Pulmonary artery endothelial cell (primary cell): ENCODE measurements at places on chromosomes 3 and 15. TPM values are rescaled to one million over a fixed set of nuclear protein-coding genes. Genes with fewer than 3 reads are reported as not detected.

The PCSK6 gene
- 0.04 and 0.26 TPM in 2 replicates for total RNA-seq

The C15orf62 gene
- total RNA-seq, result 0.53 and 0.63 TPM in 2 replicates

The PLA2G4B gene
- total RNA-seq, result 0.26 and 0.85 TPM in 2 replicates

DNA sequence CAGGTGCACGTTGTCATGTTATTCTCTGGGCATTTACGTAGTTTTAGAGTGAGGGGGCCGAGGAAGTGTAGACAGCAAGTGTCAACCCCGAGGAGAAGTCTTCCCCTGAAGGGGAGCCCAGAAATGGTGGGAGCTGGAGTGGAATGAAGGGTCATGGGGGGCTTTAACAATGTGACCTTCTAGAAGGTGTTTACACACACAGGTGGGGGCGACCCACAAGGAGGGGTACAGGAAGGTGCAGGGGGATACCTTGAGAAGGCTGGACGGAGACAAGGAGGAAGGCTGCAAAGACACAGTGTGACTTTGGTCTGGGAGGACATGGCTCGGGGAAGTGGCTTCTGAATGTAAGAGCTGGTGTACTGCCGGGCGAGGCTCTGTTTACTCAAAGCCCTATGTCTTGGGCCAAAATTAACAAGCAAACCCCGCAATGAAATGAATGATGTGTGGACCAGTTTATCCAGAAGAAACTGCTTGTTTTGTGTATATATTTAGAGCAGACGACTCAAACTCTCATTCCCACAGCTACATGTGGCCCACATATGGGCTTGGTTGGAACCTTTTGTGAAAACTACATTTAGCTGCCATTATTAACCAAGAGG, 18.7 kb downstream of the TRPM1 start:
- no peak for DNase-seq

DNA sequence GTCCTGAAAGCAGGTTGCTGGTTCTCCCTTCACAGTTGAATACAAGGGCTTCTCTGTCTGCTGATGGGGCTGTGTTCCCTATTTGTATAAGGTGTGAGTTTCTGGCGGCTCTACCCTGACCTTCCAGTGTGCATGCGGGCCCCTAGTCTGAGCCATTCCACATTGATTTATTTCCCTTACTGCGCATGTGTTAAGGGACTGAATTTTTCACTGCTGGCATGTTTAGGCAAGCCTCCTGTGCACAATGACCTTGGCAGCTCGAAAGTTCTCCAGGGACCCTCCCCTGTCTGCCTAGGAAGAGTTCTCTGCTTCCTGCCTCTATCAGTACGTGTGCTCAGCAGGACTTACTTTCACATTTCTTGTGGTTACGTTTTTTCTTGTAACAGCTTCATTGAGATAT, 11.4 kb downstream of the TRAK1 start:
- DNase-seq, result no peak

The ACKR2 gene
- total RNA-seq, result not detected in 2 replicates

The RHOV gene
- total RNA-seq, result 0.07 TPM in 1 of 2 replicates, not detected in the other

DNA sequence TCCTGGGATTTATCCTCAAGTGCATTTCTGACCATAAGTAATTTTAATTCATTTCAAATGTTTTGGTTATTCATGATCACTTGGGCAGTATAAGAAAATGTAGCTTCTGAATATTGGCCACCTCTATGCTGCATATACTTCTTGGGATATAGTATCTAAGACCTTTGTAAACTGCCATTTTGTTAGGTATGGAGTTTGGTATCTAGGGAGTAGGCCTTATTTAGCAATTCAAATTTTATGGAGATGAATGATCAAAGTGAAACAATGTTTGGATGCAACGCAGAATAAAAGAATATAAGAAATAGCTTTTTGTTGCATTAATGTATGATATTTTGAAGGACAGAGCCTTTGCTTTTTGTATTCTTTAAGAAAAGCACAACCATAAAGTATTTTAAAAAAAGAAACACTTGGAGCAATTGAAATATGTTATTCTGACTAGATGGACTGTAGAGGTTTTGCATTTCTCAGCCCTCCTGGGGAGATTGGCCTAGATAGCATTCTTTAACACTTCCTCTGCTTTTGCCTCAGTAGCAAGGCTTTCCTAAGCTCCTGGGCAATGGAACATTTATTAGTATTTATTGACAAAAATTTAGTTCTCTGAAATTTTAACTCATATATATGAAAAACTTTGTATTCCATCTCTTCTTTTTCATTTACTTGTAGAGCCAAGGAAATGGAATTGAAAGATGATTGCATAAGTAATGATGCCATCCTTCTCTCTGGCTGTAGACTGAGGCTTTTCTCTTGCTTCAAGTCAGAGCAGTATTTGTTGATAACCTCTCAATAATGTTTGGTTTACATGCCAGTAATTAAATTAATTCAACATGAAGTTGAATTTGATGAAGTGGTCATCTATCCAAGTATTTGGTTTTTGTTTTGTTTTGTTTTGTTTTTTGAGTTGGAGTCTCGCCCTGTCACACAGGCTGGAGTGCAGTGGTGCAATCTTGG, 61.8 kb upstream of the UTS2B start:
- DNase-seq, result no peak

The CSTA gene
- total RNA-seq, result not detected in 2 replicates

The ANKRD63 gene
- total RNA-seq, result 0.20 TPM in 1 of 2 replicates, not detected in the other

The C3orf70 gene
- total RNA-seq, result 0.42 and 0.99 TPM in 2 replicates

The ERICH6 gene
- not detected in 2 replicates for total RNA-seq

DNA sequence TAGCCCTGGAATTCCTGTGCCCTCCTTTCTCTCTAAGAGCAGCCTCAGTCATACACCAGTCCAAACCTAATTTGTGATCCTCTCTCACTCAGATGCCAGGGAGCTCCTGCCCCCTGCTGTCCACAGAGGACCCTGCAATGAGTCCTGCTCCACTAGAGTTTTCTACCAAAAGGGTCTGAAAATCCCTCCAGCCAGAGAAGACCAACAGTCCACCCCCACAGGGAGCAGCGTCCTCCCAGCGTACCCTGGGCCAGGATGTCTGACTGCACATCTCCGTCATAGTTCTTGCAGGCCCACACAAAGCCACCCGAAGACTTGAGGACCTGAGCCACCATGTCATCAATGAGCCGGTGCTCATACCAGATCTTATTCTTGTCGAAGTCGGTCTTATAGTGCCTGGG, 15.4 kb downstream of the IDH2 start:
- DNase-seq, result no peak

DNA sequence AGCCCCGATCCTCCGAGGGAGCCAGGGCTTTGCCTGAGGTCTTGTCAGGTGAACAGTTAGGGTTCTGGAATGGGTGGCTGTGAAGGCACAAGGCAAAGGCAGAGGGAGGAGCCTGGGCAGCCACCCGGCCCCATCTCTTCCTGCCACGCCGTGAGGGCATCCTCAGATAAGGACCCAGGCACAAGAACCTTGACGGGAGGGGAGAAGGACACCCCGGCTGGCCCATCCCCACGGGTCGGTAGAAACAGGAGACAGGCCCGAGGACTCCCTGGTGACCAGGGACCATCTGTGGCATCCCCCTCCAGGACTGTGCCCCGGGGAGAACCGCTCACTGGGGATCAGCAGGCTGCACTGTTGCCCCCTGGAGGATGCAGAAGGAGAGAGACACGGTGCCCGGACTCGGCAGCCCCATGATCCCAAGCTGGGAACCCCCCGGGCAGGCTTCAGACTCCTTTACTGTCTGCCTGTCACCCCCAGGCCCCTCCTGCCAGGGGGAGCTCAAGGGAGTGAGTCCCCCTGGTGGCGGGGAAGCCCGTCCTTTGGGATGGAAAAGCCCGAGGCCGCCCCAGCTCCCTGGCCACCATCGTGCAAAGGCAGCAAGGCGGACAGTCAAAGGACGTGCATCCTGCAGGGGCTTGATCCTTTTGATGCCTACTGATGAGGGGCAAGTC, 12.3 kb upstream of the PCSK6 start:
- DNase-seq, result no peak

GRCh38 chr3:15924914-15925313, 127.1 kb upstream of the ANKRD28 start:
- no peak for DNase-seq

GRCh38 chr3:171883257-171883892, 40.2 kb downstream of the TMEM212 start:
- DNase-seq, result no peak

- DNase-seq, result no peak
Observed at GRCh38 chr3:33860373-33861050, 62.1 kb downstream of the PDCD6IP start.

The GASK1A gene
- total RNA-seq, result under 0.01 and 0.04 TPM in 2 replicates

DNA sequence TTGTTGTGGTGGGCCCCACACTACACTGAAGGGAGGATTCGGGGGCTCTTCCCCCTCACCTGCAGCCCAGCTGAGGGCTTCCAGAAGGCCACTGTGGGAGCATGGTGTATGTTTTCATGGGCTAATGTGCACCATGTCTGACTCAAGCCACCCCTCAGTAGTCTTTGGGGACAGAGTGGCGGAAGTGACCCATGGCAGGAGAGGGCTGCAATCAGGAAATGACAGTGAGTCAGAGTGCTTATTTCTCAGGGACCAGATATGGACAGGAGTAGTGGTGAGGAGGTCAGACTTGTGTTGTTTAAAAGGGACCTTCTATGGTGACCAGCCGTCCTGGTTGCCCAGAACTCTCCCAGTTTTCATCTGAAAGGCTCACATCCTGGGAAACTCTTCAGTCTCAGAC, 32.8 kb upstream of the SLC9A9 start:
- no peak for DNase-seq

The RTP3 gene
- 0.07 TPM in 1 of 2 replicates, not detected in the other for total RNA-seq

The EOMES gene
- not detected in 2 replicates for total RNA-seq

DNA sequence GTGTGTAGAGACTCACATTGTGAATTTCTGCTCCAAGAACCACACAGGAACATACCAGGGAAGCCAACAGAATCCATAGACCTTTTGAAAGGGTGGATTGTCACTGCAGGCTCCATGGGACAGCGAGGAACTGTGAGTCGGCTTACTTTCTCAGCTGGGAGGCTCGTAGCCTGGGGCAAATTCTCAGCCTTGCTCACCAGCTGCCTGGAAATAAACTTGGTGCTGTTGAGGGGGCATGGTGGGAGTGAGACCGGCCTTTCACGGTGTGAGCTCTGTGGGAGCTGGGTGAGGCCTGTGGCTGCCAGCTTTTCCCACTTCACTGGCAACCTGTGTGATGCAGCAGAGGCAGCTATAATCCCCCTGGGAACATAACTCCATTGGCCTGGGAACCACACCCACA, 146.6 kb upstream of the P2RY1 start:
- DNase-seq, result no peak

DNA sequence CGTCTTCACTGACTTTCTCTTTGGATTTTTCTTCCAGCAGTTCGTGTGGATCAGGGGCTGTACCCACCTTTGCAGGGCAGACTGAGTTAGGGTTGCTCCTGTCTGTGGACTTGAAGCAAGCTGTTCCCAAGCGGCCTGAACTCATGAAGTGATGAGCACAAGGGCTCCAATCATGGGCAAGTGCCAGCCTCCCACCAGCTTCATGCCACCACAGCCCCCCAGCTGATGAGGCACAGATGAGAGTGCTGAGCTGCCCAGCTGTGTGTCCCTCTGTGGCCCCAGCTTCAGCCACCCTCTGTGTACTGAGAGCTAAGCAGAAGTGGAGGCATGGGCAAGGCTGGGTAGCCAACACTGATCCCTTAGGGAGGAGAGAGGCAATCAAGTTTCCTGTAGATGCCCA, 3.3 kb upstream of the PLCB2 start:
- DNase-seq, result no peak

DNA sequence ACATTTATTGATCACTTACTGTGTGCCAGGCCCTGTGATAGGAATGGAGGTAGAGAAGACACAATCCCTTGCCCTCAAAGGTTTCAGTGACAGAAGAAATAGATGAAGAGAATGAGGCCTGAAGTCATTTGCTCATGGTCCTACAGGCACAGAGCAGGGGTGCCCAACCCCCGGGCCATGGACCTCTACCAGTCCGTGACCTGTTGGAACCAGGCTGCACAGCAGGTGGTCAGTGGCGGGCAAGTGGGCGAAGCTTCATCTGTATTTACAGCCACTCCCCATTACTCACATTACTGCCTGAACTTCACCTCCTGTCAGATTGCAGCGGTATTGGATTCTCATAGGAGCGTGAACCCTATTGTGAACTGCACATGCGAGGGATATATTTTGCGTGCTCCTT, 480.3 kb downstream of the LPP start:
- DNase-seq, result no peak

DNA sequence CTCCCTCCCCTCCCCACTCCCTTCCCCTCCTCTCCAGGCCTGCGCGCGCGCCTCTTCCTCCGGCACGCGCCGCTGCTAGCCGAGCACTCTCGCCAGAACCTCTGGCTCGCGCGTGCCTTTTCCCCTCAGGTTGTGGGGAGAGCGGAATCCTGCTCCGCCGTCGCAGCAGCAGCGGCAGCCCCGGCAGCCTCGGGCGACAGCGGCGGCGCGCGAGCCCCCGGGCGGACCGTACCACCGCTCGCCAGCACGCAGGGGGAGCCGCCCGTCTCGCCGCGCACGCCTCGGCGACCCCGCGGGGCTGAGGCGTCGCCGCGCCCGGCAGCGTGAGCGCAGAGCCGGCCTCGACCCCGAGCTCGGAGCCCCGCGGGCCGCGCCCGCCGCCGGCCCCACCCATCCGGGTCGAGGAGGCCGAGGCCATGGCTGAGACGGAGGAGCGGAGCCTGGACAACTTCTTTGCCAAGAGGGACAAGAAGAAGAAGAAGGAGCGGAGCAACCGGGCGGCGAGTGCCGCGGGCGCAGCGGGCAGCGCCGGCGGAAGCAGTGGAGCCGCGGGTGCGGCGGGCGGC, at the start of gene CDV3:
Gene CDV3 (plus strand): TSS at position 58 of the 566 bp plus-strand sequence. CDS start 359 bp downstream, at position 417.
- DNase-seq, result no peak

- peak; percentile 55 for DNase-seq
Observed at GRCh38 chr15:80934761-80935221, 54.8 kb downstream of the MESD start.

The ZNF774 gene
- total RNA-seq, result 0.92 and 1.1 TPM in 2 replicates

- no peak for DNase-seq
Observed at GRCh38 chr3:175651716-175652115, 792.6 kb downstream of the NAALADL2 start.

GRCh38 chr3:39515681-39516441, 48.4 kb downstream of the MOBP start:
- no peak for DNase-seq

- DNase-seq, result no peak
Observed at GRCh38 chr3:69699183-69699582, 40.1 kb upstream of the MITF start.

- DNase-seq, result no peak
Observed at GRCh38 chr15:78001656-78002055, 75.9 kb downstream of the TBC1D2B start.

The MRPL46 gene
- 19.7 and 19.9 TPM in 2 replicates for total RNA-seq

DNA sequence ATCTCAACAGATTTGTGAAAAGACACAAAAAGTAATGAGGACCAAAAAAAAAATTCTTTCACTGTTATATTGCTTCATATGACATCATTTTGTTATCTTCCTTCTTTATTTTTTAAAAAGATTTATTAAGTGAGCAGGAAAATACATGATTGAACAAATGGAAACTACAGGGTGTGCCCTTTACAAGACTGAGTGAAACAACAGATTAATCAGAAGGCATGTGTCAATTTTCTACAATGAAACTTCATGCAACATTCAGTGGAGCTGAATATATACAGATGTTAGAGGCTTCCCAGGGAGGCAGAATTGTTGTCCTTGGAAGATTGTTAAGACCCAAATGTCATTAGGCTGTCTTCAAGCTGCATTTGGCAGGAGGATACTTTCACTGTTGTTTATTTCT, 28.4 kb upstream of the SLC2A2 start:
- no peak for DNase-seq
